ENCODE measurements at places on chromosomes 2 and 18.

DNA sequence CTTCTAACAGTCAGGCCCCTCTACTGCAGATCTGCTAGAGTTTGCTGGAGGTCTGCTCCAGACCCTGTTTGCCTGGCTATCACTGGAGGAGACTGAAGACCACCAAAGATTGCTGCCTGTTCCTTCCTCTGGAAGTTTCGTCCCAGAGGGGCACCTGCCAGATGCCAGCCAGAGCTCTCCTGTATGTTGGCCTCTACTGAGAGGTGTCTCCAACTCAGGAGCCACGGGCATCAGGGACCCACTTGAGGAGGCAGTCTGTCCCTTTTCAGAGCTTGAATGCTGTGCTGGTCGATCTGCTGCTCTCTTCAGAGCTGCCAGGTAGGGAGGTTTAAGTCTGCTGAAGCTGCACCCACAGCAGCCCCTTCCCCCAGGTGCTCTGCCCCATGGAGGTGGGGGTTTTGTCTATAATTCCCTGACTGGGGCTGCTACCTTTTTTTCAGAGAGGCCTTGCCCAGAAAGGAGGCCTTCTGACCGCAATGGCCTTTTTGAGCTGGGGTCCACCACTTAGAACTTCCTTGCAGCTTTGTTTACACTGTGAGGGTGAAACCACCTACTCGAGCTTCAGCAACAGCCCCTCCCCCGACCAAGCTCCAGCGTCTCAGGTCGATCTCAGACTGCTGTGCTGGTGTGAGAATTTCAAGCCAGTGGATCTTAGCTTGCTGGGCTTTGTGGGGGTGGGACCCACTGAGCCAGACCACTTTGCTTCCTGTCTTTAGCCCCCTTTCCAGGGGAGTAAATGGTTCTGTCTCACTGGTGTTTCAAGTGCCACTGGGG lies 566.0 kb downstream of the NR4A2 start:
- H3K4me1 ChIP-seq: no peaks in the 10 kb centered on the region
- no peak for DNase-seq
- H3K4me3 ChIP-seq: no peak overlapping the region
- no peaks in the 10 kb centered on the region for H3K27me3 ChIP-seq
- no peaks in the 10 kb centered on the region for H3K36me3 ChIP-seq

GRCh38 chr2:222452422-222452950 lies 28.1 kb downstream of the SGPP2 start:
- no peaks in the 10 kb centered on the region for H3K27me3 ChIP-seq
- H3K27ac ChIP-seq: no peak overlapping the region
- H3K4me1 ChIP-seq: no peaks in the 10 kb centered on the region

DNA sequence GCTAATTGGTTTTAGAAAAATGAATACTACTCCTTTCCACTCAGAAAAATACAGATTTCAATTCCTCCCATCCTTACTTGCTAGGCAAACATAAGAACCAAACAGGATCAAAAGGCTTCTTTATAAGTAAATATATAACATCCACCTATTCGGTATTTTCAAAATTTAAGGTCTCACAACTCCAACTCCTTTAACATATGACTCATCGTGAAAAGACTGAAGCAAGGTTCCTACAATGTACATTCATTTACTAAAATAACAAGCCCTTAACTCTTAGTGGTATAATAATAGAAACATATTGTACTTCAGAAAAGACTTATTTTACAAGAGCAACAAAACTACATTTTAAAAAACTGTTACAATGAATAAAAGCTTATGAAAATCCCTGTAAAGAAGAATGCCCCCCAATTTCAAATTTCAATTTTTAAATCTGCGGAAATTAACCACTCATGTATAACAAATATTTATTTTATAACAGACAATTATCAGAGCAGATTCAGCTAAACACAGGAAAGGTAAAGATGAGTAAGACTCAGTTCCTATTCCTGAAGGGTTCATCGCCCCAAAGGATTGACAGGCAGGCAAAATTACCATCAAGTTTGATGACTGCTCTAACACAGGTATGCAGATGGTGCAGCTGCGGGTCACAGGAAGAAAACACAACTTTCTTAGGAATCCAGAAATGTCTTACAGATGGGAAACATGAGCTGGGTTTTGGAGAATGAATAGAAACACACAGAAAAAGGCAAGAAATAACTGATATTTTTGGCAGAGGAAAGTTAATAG lies 96.4 kb downstream of the COBLL1 start:
- H3K36me3 ChIP-seq: peaks cover 7% of the 10 kb centered on the region
- H3K27ac ChIP-seq: no peak overlapping the region
- peaks cover 64% of the 10 kb centered on the region for H3K4me1 ChIP-seq
- no peak for DNase-seq

GRCh38 chr18:61734396-61734795 lies 158.4 kb downstream of the RNF152 start:
- no peak for DNase-seq
- no peaks in the 10 kb centered on the region for H3K36me3 ChIP-seq
- no peak overlapping the region for H3K4me3 ChIP-seq
- H3K4me1 ChIP-seq: peaks cover 49% of the 10 kb centered on the region

DNA sequence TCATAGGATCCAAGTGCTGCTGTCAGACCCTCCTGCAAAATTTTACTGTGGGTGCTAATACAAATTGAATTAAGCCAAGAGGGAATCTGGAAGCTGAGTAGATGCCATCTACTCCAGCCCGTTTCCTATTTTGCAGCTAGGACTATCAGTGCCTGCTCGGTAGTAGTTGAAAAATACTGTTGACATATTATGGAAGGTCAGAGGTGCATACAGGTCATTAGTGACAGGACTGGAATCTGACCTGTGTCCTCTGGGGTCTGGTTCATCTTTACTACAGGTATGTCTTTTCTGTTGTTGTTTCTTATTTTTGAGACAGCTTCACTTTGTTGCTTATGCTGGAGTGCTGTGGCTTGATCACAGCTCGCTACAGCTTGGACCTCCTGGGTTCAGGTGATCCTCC lies 58.8 kb downstream of the MAP4K4 start:
- H3K27ac ChIP-seq: peak overlapping the region; percentile 86
- peaks cover 52% of the 10 kb centered on the region for H3K4me1 ChIP-seq
- H3K36me3 ChIP-seq: peaks cover 6% of the 10 kb centered on the region
- no peak overlapping the region for H3K4me3 ChIP-seq
- H3K27me3 ChIP-seq: no peaks in the 10 kb centered on the region

- no peaks in the 10 kb centered on the region for H3K36me3 ChIP-seq
- no peaks in the 10 kb centered on the region for H3K27me3 ChIP-seq
- no peaks in the 10 kb centered on the region for H3K4me1 ChIP-seq
- no peak for DNase-seq
These were observed 372.7 kb upstream of the KYNU start for GRCh38 chr2:142504754-142505153.

DNA sequence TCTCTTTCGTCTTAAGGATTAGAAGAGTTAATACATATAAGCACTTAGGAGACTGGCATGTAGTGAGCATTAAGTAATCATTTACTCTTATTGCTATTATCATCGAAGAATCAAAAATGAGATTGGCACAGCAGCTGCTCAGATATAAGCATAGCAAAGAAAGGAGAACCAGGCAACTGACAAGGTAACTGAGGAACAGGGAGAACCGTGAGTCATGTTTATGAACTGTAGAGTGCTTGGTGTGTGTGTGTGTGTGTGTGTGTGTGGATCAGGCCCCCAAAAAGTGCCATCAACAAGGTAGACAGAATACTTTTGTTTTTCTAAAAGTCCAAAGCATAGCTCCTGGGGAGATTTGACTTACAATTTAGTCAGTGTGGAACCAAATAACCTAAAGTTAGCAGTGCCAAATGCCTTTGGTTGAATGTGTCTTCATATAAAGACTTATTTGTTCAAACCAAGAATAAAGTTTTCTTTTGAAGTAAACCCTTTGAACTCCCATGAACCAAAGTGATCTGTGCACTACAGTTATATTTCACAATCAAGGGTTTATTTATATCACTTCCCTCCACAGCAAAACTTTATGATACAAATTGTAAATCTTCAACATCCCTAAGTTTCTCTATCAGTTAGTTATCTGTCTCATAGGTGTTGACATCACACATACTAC lies 660.6 kb downstream of the NYAP2 start:
- H3K4me3 ChIP-seq: no peak overlapping the region
- H3K4me1 ChIP-seq: peaks cover 6% of the 10 kb centered on the region
- H3K27me3 ChIP-seq: no peaks in the 10 kb centered on the region
- H3K36me3 ChIP-seq: no peaks in the 10 kb centered on the region

DNA sequence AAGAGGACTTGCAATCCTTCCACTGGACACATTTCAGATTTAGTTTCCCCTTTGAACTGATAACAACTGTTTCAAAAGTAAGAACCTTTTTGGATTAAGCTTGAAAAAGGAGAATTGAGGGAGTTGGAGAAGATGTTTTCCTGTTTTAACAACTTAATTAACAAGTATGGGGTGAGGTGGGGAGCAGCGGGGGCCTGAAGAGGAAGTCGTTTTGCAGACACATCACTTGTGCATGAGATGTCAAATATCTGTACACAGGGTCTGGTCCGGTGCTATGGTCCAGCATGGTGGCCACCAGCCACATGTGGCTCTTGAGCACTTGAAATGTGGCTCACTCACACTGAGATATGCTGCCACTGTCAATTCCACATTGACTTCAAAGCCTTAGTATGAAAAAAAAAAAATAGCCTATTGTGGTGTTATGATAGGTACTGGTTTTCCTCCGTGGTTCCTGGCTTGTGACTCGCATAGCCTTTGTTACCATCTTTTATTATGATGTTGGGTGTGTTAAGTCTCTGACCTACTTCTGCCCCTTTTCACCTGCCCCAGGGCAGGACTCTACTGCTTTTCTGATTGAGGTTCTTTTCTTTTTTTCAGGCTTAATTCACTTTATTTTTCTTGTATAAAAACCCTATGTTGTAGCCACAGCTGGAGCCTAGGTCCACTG lies 205.5 kb downstream of the BCL2 start:
- no peak overlapping the region for H3K4me3 ChIP-seq
- H3K36me3 ChIP-seq: no peaks in the 10 kb centered on the region
- no peak for DNase-seq
- H3K4me1 ChIP-seq: no peaks in the 10 kb centered on the region

- no peak for DNase-seq
- no peak overlapping the region for H3K4me3 ChIP-seq
- no peaks in the 10 kb centered on the region for H3K27me3 ChIP-seq
- peaks cover 1% of the 10 kb centered on the region for H3K4me1 ChIP-seq
These were observed 291.9 kb downstream of the TCF4 start for GRCh38 chr18:55296115-55296514.

GRCh38 chr2:54387059-54387991 lies 68.8 kb upstream of the SPTBN1 start:
- no peaks in the 10 kb centered on the region for H3K4me1 ChIP-seq
- no peak overlapping the region for H3K4me3 ChIP-seq
- peaks cover 4% of the 10 kb centered on the region for H3K27me3 ChIP-seq
- DNase-seq: no peak

- peak overlapping the region; percentile 0 for H3K4me3 ChIP-seq
- peak overlapping the region; percentile 88 for H3K27ac ChIP-seq
- H3K4me1 ChIP-seq: peaks cover 23% of the 10 kb centered on the region
- H3K27me3 ChIP-seq: no peaks in the 10 kb centered on the region
- DNase-seq: no peak
These were observed 99.0 kb downstream of the PLEKHM3 start for GRCh38 chr2:207926133-207926988.

- no peak overlapping the region for H3K27ac ChIP-seq
- H3K36me3 ChIP-seq: no peaks in the 10 kb centered on the region
- H3K4me1 ChIP-seq: no peaks in the 10 kb centered on the region
- H3K27me3 ChIP-seq: no peaks in the 10 kb centered on the region
These were observed 5.0 kb downstream of the SFTPB start for GRCh38 chr2:85662899-85663593.

DNA sequence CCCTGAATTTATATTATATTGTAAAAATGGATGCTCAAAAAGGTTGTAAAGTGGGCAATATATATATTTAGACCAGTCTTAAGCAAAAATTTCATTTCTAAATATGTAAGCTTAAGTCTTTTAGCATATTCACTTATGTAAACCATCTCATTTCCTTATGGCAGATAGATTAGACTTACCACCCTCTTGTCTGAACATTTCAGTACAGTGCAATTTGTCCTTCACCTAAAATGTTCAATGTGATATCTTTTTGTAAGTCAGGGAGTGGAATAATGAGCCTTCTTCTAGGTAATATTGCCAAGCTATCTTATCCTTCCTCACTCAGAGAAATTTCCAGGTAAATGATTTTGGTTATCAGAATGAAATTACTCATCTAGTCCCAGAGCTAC lies 92.3 kb downstream of the KLF7 start:
- DNase-seq: no peak
- H3K27me3 ChIP-seq: no peaks in the 10 kb centered on the region
- peaks cover 3% of the 10 kb centered on the region for H3K36me3 ChIP-seq
- H3K4me3 ChIP-seq: no peak overlapping the region
- H3K27ac ChIP-seq: no peak overlapping the region

DNA sequence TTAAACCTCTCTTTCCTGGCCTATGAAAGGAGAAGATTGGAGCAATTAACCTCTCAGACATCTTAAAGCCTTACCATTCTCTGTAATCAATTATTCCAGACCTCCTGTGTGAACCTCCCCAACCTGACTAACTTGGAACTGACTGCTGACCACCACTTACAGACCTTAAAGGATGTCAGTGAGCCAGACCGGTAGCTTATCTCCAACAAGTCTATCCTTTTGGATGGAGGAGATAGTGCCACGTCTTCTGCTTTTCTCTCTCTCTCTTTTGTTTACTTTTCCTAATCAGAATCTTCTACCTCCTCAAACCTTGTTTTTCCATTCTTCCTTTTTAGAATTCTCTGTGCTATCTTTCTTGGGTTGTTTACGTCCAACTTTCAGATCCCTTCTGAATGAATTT lies 57.2 kb downstream of the LRRTM1 start:
- H3K4me3 ChIP-seq: no peak overlapping the region
- no peaks in the 10 kb centered on the region for H3K27me3 ChIP-seq
- peaks cover 9% of the 10 kb centered on the region for H3K4me1 ChIP-seq
- H3K36me3 ChIP-seq: no peaks in the 10 kb centered on the region
- DNase-seq: no peak

- no peaks in the 10 kb centered on the region for H3K36me3 ChIP-seq
- H3K4me1 ChIP-seq: peaks cover 19% of the 10 kb centered on the region
- peaks cover 26% of the 10 kb centered on the region for H3K27me3 ChIP-seq
- H3K27ac ChIP-seq: no peak overlapping the region
- DNase-seq: no peak
These were observed 31.9 kb downstream of the ACKR3 start for GRCh38 chr2:236601316-236602202.

DNA sequence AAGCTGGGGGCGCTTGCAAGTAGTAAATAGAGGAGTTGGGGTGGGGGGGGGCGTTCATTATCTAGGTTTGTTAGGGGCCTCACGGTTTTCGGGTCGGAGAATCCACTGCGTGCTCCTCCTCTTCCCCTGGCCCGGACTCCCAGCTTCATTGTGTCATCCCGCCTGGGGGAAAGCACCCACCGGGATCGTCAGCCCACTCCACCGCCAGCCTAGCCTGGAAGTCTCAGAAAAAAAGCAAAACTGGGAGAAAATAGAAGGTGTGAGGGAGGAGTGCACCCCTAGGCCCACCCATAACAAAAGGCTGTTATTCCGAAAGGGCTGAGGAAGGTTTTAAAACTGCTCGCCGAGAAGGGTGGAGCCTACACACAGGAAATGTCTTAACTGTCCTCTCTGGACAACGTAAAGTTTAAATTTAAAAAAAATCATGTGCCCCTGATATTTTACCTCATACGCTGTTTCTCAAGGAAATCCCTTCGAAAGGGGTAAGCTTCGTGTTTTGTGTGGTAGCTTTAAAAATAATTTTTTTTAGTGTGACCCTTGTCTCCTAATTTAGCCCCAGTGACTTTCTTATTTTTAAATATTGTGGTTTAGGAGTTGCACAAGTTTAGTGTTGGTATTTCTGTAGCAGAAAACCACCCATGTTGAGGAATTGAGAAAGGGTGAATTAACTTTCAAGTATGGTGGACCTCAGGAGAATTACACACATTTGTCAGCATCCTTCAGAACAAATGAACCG lies 104.2 kb downstream of the SPTBN1 start:
- no peaks in the 10 kb centered on the region for H3K27me3 ChIP-seq
- H3K4me3 ChIP-seq: peak overlapping the region; percentile 99
- H3K36me3 ChIP-seq: no peaks in the 10 kb centered on the region
- peaks cover 66% of the 10 kb centered on the region for H3K4me1 ChIP-seq
- peak overlapping the region; percentile 98 for H3K27ac ChIP-seq

All from progenitor cell of endocrine pancreas (in vitro differentiated cells).